GM12864 (cell line): ENCODE measurements at places on chromosomes 6 and 20.
A peak's percentile ranks its signal among the peaks of the same experiment; 100 is the strongest.

GRCh38 chr6:101294676-101295075 is 98.8 kb upstream of the GRIK2 start:
- no peak for DNase-seq

DNA sequence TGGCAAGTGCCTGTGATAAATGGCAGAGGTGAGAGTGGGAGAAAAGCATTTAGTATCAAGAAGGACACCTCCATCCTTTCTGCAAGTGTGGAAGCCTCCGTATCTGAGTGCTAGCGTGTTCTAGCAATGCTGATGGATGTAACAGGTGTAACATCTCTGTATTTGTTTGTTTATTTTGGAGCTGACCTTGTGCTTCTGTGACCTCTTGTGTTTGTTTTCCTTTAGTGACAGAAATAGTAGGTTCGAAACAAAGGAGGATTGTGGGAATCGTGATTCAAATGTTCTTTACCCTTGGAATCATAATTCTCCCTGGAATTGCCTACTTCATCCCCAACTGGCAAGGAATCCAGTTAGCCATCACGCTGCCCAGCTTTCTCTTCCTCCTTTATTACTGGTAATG is 60.4 kb downstream of the SLC22A3 start:
- DNase-seq, result no peak

DNA sequence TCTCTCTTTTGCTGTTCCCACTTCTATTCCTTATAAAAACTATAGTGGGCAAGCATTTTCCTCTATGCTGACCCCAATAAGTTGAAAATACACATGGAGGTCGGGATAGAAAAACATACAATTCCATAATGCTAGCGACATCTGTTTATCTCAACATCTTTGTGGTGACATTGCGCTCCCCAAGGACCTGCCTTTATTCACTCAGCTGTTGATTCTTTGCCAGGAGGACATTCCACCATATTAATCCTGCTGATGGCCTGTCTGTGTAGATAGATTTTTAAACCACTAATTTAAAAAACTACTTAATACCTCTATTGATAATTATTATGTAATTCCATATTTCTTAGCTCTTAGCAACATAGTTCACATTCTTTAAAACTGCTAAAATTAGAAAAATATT is 555.3 kb upstream of the MAP3K7 start:
- DNase-seq, result no peak

DNA sequence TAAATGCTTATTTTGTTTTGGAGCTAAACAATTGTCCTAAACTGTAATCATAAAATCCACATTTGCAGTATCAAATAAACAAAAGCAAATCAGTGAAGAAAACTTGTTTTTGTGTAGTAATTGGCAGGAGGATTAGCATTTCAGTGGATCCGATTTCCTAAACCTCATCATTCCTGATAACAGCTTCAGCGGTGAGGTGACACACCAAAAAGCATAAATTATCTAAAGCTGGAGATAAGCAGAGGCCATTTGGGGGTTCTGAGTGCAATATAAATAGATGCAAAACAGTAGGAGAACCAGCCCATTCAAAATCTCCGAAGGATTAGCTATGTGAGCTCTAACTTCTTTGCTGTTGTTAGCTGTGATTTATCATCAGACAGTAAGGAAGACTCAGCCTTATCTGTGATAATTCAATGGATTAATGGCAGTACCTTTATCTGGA is 235.8 kb downstream of the EPHA7 start:
- DNase-seq, result no peak

DNA sequence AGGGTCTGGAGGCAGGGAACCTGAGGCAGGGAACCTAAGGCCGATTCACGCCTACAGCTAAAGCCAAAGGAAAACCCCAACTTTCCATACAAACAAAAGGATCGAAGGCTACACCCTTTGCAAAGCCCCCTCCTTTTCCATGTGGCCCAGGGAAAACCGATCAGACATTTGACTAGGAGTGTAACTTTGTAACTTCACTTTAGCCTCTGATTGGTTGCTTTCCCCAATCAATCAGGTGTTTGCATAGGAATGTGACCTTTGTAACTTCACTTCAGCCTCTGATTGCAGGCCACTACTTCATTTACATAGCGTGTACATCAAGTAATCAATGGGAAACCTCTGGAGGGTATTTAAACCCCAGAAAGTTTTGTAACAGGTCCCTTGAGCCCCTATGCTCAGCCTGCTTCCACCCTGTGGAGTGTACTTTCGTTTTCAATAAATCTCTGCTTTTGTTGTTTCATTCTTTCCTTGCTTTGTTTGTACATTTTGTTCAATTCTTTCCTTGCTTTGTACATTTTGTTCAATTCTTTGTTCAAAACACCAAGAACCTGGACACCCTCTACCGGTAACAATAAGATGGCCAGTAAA is 43.3 kb downstream of the CHD6 start:
- DNase-seq, result no peak

GRCh38 chr6:56875961-56876360 is 78.9 kb upstream of the BEND6 start:
- no peak for DNase-seq

- no peak for DNase-seq
Measured at GRCh38 chr6:98014442-98015201, 731.6 kb upstream of the MMS22L start.

DNA sequence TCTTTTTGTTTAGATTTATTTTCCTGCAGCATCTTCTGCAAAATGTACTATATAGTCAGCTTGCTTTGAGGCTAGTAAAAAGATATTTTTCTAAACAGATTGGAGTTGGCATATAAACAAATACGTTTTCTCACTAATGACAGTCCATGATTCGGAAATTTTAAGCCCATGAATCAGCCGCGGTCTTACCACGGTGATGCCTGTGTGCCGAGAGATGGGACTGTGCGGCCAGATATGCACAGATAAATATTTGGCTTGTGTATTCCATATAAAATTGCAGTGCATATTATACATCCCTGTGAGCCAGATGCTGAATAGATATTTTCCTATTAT is 3.2 kb downstream of the FOXC1 start:
- DNase-seq, result no peak

- no peak for DNase-seq
Measured at GRCh38 chr6:131629651-131630050, 1.6 kb upstream of the MED23 start.

DNA sequence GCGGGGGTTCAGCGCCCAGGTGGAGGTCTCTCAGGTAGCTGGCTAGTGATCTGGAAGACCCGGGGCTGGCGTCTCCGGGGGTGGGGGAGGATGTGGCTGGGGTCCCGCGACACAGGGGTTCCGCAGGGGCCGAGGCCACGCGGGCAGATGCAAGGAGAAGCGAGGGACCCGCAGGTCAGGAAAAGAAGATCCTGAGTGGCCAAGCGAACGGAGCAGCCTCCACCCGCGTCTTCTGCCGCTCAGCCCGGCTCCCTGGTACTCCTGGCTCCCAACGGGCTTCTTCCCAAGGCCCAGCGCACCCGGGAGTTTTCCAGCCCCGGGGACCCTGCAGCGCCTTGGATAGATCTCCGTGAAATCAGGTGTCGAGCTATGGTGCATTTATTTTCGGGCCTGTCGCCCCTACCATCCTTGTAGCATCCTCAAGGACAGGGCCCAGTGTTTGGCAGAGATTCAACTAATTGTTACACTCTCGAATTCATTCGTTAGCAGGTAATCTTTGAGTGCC is 682 bp upstream of the CHD6 start:
- no peak for DNase-seq

- DNase-seq, result no peak
Measured at GRCh38 chr6:155085582-155086257, 90.6 kb downstream of the TIAM2 start.

DNA sequence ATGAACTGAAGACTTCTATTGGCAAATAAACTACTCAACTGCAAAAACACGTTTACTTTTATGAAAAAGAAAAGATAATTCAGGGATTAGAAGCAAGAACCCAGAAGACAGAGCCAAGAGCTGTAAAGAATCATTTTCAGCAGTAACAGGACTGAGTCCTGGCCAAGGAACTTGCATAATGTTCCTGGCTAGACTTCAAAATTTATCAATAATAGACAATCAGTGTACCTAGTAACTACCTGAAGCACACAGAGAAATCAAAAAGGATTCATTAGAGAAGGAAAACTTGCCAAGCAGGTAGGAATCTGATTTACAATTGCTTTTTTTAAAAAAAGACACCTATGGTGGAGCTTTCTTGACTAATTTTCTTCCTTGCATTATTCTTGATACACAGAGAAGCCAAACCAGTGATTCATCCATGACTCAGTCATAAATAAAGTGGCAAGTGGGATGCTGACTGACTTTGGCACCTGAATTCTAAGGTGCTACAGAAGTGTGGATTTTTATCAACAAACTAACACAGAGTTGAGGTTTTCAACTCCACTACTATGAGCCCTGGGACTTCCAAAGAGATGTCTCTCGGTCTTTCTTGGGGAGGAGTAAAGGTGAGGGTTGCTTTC is 281.3 kb downstream of the BMP7 start:
- DNase-seq, result no peak

GRCh38 chr6:169527306-169527705 is 174.5 kb downstream of the WDR27 start:
- DNase-seq, result no peak

- DNase-seq, result peak; percentile 36
Measured at GRCh38 chr6:2186516-2186915, 58.9 kb downstream of the GMDS start.

- no peak for DNase-seq
Measured at GRCh38 chr20:21344206-21344900, 41.2 kb downstream of the XRN2 start.

- no peak for DNase-seq
Measured at GRCh38 chr20:11130554-11131166, 456.9 kb upstream of the JAG1 start.

DNA sequence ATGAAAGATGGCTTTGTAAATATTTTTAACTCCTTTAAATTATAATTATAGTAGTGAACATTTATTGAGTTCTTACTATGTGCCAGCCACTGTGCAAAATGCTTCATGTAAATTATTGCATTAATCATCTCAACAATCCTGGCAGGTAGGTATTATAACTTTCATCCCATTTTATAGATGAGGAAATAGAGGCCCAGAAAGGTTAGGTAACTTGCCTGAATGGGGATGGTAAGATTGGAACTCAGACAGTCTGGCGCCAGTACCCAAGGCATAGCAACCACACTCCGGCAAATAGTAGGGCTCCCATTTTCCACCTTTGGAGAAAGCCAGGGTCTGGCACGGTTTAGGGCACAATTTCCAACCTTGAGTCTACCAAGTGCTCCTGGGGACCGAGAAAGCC is 129.8 kb downstream of the VEGFA start:
- DNase-seq, result no peak

DNA sequence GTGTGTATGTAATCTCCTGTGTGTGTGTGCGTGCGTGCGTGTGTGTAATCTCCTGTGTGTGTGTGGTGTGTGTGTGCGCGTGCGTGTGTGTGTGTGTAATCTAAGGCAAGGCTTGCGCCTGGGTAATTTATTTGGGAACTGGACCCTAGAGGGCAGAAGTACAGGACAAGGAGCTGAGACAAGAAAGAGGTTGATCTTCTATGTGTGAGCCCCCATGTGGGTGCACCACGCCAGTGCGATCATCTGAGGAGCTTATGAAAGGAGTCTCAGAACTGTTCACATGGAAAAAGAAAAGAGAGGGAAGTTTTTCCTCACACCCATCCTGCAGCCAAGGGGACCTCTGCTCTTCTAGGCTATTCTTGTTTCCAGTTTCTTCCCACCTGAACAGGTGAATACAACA is 220.1 kb upstream of the GGTLC1 start:
- DNase-seq, result no peak

DNA sequence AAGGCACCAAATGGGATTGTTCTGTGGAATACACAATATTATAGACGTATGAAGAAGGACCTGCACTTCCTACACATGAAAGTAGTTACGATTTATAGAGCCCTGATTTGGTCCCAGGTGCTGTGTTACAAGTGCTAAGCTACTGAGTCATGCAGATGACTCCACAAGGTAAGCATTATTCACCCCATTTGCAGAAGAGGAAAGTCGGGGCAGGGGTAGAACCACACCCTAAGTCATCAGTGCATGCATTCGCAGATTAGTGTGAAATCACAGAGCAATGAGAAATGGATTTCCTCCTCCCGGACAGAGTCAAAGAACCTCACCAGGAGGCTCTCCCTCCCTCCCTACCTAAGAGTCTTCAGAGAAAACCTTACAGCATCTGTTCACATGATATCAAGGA is 279.5 kb downstream of the LRFN2 start:
- DNase-seq, result no peak

GRCh38 chr6:68194846-68195478 is 440.1 kb upstream of the ADGRB3 start:
- DNase-seq, result no peak

GRCh38 chr6:34300332-34300751 is 51.5 kb upstream of the SMIM29 start:
- DNase-seq, result no peak

DNA sequence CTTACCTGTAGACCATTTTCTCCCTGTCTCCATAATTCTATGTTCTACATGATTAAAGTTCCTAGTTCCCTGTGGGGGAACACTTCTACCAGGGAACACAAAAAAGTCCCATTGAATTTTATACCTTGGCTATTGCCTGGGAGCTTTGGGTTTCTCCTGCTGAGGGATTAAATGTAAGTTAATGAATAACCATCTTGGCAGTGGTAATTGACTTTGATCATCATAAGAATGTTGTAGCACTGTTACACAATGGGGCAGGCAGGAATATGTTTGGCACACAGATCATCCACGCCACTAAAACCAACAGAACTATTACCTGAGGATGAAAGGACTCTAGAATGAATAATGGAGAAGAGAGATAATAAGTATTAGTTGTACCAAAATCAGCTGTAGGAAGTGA is 1106.2 kb upstream of the GJE1 start:
- no peak for DNase-seq

DNA sequence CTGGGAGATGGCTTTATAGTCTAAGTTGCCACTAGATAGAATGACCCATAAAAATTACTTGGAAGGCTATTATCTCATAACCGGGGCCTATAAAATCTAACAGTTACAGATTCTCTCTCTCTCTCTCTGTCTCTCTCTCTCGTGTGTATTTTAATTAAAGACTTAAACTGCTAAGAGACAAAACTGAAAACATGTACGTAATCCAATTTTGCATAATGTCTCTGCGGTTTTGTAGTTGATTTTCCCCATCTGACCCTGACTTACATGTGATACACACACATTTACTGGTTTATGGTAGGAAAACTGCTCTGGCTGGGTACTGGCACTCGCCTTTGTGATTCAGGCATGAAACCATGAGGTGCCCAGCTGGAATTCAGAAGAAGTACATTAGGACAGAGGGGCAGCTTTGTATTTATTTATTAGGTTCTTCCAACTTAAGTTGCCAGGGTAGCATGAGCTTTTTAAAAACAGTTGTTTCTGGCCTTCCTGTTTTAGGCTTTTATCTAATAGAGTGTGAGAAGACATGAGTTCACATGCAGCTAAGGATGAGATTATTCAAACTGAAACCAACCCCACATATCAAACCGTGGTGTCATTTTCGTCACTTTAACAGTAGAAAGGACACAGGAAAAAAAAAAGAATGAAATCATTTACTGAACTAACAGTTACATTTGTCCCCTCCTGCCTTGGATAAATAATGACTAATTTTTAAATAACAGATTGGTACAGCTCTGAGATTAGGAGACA is 182.5 kb downstream of the GMPR start:
- peak; percentile 92 for DNase-seq

GRCh38 chr6:159002432-159003155 is 2.6 kb upstream of the RSPH3 start:
- DNase-seq, result no peak
